ENCODE measurements at places on chromosomes 7 and 10.

DNA sequence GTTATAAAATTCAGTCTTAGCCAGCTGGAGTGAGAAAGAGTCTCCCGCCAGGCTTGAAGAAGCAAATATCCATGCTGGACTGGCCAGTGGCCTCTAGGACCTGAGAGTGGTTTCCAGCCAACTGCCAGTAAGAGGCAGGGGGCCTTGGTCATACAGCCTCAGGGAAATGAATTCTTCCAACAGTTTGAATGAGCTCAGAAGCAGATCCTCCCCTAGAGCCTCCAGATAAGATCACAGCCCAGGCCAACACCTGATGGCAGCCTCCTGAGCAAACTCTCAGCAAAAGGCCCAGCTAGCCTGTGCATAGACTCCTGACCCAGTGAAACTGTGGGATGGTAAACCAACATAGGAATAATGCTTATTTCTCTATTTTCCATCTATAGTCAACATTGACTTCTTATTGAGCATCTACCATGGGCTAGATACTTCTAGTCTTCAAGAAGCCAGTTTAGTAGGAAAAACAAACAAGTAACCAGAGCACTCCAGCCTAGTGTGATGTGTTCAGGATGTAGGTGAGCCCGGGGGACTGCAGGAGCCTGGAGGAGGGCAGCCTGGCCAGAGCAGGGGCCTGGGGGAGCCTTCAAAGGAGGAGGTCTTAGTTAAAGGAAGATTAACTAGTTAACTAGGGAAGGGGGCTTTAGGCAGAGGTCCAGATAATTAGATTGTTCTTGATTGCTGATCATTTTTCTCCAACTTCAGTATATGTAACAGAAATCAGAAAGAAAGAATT, 115.4 kb upstream of the ADO start:
- H3K36me3 ChIP-seq: no peaks in the 10 kb centered on the region
- H3K4me3 ChIP-seq: no peak overlapping the region
- H3K27ac ChIP-seq: no peak overlapping the region
- no peaks in the 10 kb centered on the region for H3K27me3 ChIP-seq
- H3K4me1 ChIP-seq: no peaks in the 10 kb centered on the region
- no peak for DNase-seq

DNA sequence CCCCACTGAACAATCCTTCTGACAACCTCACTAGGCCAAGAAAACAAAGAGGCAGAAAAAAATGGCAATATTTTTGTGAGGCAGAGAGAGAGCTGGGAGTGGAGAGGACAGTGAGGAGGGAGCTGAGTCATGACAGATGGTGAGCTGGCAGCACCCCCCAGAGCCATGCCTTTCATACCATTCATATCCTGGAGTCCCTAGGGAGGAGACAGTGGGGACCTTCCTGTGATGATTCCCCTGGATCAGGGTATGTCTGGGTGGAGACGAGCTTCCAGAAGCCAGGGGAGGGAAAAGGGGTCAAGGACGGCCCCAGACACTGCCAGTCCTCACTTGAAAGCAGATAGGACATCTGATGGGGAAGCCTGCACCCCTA, 160.5 kb downstream of the ADAM12 start:
- no peaks in the 10 kb centered on the region for H3K4me1 ChIP-seq
- DNase-seq: no peak
- no peak overlapping the region for H3K27ac ChIP-seq
- H3K4me3 ChIP-seq: no peak overlapping the region
- no peaks in the 10 kb centered on the region for H3K27me3 ChIP-seq

GRCh38 chr10:70874061-70874460, 14.3 kb downstream of the PCBD1 start:
- no peaks in the 10 kb centered on the region for H3K4me1 ChIP-seq
- peaks cover 33% of the 10 kb centered on the region for H3K36me3 ChIP-seq
- H3K27me3 ChIP-seq: no peaks in the 10 kb centered on the region
- no peak overlapping the region for H3K27ac ChIP-seq

DNA sequence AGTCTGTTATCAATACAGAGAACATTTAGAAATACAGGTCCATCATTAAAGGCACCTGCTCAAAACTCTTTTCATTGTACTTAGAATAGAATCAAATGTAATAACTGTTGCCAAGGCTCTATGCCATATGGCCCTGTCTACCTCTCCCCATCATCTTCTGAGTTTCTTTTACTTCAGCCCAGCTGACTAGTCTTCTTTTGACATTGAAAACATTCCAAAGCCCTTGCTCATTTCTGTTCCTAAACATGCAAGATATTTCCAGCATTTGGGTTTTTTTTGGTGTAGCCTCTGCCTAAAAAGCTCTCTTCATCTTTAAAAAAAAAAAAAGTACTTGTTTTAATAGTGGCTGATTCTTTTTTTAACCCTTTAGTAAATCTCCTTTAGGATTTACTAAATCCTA, 165.5 kb upstream of the SMIM30 start:
- H3K27ac ChIP-seq: no peak overlapping the region
- H3K27me3 ChIP-seq: no peaks in the 10 kb centered on the region
- H3K4me1 ChIP-seq: no peaks in the 10 kb centered on the region
- no peaks in the 10 kb centered on the region for H3K36me3 ChIP-seq

GRCh38 chr7:81606078-81606863, 163.6 kb downstream of the HGF start:
- no peaks in the 10 kb centered on the region for H3K36me3 ChIP-seq
- H3K27ac ChIP-seq: no peak overlapping the region
- H3K27me3 ChIP-seq: no peaks in the 10 kb centered on the region
- no peak for DNase-seq
- H3K4me1 ChIP-seq: no peaks in the 10 kb centered on the region
- H3K4me3 ChIP-seq: no peak overlapping the region

GRCh38 chr10:47233631-47234030, 66.4 kb upstream of the GDF10 start:
- H3K4me1 ChIP-seq: no peaks in the 10 kb centered on the region
- no peak overlapping the region for H3K27ac ChIP-seq
- no peak for DNase-seq
- no peaks in the 10 kb centered on the region for H3K36me3 ChIP-seq
- no peaks in the 10 kb centered on the region for H3K27me3 ChIP-seq

DNA sequence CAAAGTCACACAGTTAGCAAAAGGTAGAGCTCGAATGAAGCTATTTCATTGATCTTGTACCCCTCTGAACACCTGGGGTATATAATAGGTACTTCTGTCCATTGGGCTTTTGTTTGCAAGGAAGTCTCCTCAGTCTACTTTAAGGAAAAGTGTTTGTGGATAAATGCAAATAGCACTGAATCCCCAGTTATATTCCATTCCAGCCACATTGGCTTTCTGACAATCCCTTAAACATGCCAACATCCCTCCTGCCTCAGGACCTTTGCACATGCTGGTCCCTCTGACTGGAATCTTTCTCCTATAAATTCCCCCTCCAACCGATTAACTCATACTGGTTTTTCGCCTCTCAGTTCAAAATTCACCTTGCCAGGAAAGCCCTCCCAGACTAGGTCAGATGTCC, 17.1 kb downstream of the DUSP5 start:
- H3K4me1 ChIP-seq: peaks cover 6% of the 10 kb centered on the region
- H3K27me3 ChIP-seq: no peaks in the 10 kb centered on the region
- H3K4me3 ChIP-seq: no peak overlapping the region
- no peak for DNase-seq
- H3K36me3 ChIP-seq: peaks cover 9% of the 10 kb centered on the region

- H3K4me1 ChIP-seq: peaks cover 8% of the 10 kb centered on the region
- H3K27me3 ChIP-seq: no peaks in the 10 kb centered on the region
- peak within 1 kb of the TSS; percentile 92 for H3K27ac ChIP-seq
- H3K4me3 ChIP-seq: peak within 1 kb of the TSS; percentile 78
- H3K36me3 ChIP-seq: peaks cover 19% of the 10 kb centered on the region
Measured at GRCh38 chr7:149497467-149498261, at the start of gene ZNF746. TSS of gene ZNF746 (minus strand) at chr7:149497809. CDS start at chr7:149497536, 273 bp downstream.

DNA sequence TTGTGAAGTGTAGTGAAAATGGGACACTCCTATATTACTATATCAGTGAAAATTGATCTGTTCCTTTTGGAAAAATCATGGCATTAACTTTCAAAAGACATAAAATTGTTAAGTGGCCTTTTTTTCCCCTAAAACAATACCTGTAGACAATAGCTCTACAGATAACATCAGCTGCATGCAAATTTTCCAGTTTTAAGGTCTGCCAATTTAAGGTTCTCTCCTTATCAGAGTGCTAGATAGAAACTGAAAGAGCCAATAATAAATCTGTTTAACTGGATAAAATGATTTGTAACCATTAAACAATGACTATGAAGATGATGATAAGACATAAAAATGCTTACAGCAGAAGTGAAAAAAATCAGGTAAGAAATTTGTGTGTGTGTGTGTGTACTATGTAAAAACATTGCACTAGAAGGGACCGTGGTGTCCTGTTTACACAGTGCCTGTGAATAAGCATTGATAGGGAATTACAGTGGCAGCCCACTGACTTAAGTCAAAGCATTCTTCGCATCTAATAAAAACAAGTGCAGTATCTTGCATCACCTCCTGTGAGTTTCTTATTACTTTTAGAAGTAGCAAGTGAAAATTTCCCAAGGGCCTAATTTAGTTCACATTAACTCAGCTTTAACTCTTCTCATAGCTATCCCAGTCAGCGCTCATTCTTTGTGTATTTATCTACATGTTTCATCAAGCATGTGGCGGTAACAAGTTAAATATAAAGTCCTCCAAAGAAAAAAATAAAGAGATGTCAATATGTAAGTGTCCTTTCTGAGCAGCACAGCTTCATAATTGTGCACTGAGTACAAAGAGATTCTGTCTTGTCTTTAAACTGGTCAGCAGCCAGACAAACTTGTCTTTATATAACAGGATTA, 261.9 kb downstream of the ARL4A start:
- H3K4me1 ChIP-seq: peaks cover 43% of the 10 kb centered on the region
- DNase-seq: no peak
- H3K27me3 ChIP-seq: no peaks in the 10 kb centered on the region

GRCh38 chr7:71384094-71384493, 252.2 kb downstream of the GALNT17 start:
- no peak for DNase-seq
- no peaks in the 10 kb centered on the region for H3K4me1 ChIP-seq
- H3K4me3 ChIP-seq: no peak overlapping the region
- H3K27ac ChIP-seq: no peak overlapping the region

- H3K4me3 ChIP-seq: peak within 1 kb of the TSS; percentile 66
- no peaks in the 10 kb centered on the region for H3K36me3 ChIP-seq
- H3K27ac ChIP-seq: peak within 1 kb of the TSS; percentile 94
- H3K27me3 ChIP-seq: no peaks in the 10 kb centered on the region
- peaks cover 39% of the 10 kb centered on the region for H3K4me1 ChIP-seq
Measured at GRCh38 chr10:19816411-19817230, at the start of gene PLXDC2. TSS of gene PLXDC2 (plus strand) at chr10:19816432.

GRCh38 chr10:76440426-76440825, 1009.0 kb downstream of the LRMDA start:
- no peaks in the 10 kb centered on the region for H3K27me3 ChIP-seq
- DNase-seq: no peak
- no peak overlapping the region for H3K4me3 ChIP-seq
- H3K4me1 ChIP-seq: peaks cover 17% of the 10 kb centered on the region
- no peaks in the 10 kb centered on the region for H3K36me3 ChIP-seq

DNA sequence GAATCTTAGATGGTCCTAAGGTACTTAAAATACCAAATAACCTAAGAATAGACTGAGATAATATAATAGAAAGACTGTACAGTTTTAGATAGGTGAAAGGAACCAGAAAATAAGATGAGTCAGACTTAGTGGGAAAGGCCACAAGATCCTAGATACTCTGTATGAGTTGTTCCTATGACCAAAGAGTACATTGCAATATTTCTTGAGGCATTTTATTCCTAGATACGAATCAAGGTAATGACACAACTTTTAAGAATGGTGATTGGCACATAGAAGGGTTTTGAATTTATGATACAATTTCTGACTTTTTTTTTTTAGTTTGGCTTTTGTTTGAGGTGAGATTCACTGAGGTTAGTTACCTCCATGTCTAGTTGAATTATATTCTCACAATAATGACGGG, 30.2 kb downstream of the MGAM start:
- H3K27me3 ChIP-seq: no peaks in the 10 kb centered on the region
- H3K27ac ChIP-seq: no peak overlapping the region
- H3K4me1 ChIP-seq: no peaks in the 10 kb centered on the region
- no peak overlapping the region for H3K4me3 ChIP-seq
- H3K36me3 ChIP-seq: no peaks in the 10 kb centered on the region

- no peak overlapping the region for H3K27ac ChIP-seq
- no peaks in the 10 kb centered on the region for H3K36me3 ChIP-seq
- H3K4me1 ChIP-seq: peaks cover 9% of the 10 kb centered on the region
- no peak overlapping the region for H3K4me3 ChIP-seq
- peaks cover under 1% of the 10 kb centered on the region for H3K27me3 ChIP-seq
Measured at GRCh38 chr10:6148251-6148701, 54.5 kb upstream of the PFKFB3 start.

GRCh38 chr10:119441151-119441821, 101.2 kb downstream of the RGS10 start:
- H3K27ac ChIP-seq: peak overlapping the region; percentile 71
- H3K4me1 ChIP-seq: peaks cover 14% of the 10 kb centered on the region
- DNase-seq: no peak
- no peak overlapping the region for H3K4me3 ChIP-seq
- H3K27me3 ChIP-seq: no peaks in the 10 kb centered on the region

- H3K4me3 ChIP-seq: no peak overlapping the region
- H3K27ac ChIP-seq: no peak overlapping the region
- H3K4me1 ChIP-seq: no peaks in the 10 kb centered on the region
- no peak for DNase-seq
- H3K27me3 ChIP-seq: no peaks in the 10 kb centered on the region
Measured at GRCh38 chr7:116984511-116984910, 31.2 kb downstream of the ST7 start.

DNA sequence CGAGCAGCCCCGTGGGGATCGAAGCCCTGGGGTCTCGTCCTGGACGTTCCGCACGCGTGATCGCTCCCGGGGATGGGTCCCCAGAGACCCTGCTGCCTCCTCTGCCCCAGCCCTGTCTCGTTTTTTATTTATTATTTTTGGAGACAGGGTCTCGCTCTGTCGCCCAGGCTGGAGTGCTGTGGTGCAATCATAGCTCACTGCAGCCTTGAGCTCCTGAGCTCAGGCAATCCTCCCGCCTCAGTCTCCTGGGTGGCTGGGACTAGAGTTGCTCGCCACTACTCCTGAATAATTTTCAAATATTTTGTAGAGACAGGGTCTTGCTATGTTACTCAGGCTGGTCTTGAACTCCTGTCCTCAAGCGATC, 319 bp upstream of the STX1A start:
- H3K36me3 ChIP-seq: no peaks in the 10 kb centered on the region
- H3K27ac ChIP-seq: no peak overlapping the region
- peak overlapping the region; percentile 92 for H3K4me3 ChIP-seq
- peaks cover 62% of the 10 kb centered on the region for H3K4me1 ChIP-seq
- no peaks in the 10 kb centered on the region for H3K27me3 ChIP-seq
- no peak for DNase-seq
